ENCODE measurements at places on chromosomes 4 and X. TPM values are rescaled to one million over a fixed set of nuclear protein-coding genes. Genes with fewer than 3 reads are reported as not detected.

GRCh38 chr4:151717314-151717713 is 43.5 kb downstream of the GATB start:
- DNase-seq, result no peak

GRCh38 chr4:94416335-94416734 is 35.4 kb upstream of the PDLIM5 start:
- no peak for DNase-seq

DNA sequence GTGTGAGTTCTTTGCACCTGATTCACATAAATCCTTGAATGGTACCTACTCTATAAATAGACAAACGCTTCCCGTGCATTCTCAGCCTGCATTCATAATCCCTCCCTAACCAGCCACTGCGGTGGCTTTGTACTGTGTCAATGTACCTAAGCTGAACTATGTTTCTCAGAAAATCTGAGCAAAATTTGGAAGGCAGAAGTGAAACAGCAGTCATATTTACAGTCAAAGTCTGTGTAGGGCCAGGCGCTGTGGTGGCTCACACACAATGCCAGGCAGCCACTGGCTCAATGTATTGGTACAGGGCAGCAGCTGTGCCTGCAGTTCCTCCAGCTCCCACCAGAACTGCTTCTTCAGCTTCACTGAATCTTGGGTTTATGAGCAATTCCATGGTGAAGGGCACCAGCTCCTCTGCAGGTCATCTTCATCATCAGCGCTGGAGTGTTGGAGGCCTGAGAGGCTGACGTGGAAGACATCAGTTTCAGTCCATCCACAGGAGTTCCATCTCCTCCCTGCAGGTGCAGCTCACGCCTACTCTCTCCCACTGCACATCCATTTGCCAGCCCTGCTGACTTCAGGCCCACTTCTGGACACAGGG is 32.3 kb upstream of the IRF2 start:
- DNase-seq, result no peak

- DNase-seq, result no peak
Observed at GRCh38 chrX:103817502-103817901, 14.6 kb downstream of the RAB9B start.

DNA sequence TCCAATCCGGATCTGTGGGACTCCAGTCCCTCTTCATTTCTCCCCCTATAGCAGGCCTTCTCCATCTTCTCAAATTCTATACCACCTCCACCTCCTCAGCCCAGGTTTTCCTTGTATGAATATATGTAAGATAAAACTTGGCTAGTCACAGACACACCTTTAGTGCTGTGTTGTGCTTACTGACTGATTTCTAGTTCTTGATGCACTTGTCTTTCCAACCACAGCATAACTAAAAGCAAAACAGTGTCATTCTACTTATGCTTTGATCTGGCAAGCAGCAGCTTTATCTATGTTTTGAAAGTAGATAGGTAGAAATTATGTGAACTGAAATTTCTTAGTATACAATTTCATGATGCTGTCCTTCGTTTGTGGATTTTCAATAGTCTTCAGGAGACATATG is 47.5 kb downstream of the CCNI start:
- DNase-seq, result no peak

Gene ADAMTS3
- 0.10 TPM for total RNA-seq

- DNase-seq, result no peak
Observed at GRCh38 chr4:102601586-102602227, 100.5 kb downstream of the NFKB1 start.

Gene WDFY3
- 267 TPM for total RNA-seq

Gene MAP7D2
- 3.0 TPM for total RNA-seq
